NCI-H1417 (cell line): ENCODE measurements at places on chromosomes 2 and 18.

DNA sequence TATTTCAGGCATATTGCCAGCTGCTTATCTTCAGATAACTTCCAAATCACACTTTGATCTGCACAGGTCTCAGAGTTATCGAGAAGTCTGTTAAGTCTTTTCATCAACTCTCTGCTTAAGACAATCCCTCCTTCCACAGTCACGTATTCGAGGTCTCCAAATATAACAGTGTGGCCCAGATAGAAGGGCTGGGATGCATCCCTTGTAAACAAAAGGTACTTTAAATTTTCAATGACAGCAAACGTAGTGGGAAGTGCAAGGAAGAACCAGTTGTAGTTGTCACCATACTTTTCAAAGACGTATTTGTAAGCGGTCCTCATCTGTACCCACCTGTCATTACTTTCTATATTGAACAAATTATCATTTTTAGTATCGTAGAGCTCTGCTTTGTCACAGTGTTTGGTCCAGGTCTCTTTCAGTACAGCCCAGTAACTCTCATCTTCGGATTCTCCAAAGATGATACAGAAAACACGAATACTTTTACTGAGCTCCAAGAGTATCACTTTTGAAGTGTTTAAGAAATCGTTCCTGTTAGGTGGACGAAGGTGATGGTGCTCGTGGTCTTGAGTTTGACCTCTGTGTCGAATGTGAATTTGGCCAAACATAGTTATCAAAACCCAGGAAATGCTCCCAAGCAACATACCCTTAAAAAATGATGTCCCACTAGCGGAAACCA lies 445 bp downstream of the C1GALT1C1L start:
- no peak for DNase-seq

DNA sequence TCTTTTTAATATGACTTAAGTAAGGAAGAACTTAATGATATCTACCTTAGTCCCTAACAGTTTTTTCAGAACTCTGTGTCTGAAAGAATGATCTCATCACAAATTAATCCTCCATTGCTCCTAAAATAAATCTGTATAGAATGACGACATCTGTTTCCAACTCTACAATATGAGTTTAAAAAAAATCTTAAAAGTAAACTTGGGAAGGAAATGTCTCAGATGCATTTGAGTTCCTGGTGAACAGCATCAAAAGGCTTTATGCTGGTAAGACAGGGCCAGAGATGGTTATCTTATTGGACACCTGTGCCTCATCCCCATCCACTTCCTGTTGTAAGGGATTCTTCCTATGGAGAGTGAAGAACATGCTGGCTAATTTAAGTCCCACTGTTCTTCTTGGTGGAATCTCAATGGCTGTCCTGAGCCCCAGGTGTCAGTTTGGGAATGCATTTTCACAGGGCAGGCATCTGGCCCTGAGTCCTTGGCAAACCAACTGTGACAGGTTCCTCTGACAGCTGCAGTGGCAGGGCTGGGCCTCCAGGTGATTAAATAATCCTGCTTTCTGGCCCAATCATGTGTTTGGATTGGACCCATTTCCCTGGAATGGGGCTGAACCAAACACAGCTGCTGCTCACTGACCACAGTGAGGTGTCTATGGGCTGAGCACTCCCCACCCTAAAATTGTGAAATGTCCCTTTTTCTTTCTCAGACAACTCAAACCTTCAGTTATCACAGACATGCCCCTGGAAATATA lies 12.9 kb upstream of the NCKAP5 start:
- DNase-seq = no peak

DNA sequence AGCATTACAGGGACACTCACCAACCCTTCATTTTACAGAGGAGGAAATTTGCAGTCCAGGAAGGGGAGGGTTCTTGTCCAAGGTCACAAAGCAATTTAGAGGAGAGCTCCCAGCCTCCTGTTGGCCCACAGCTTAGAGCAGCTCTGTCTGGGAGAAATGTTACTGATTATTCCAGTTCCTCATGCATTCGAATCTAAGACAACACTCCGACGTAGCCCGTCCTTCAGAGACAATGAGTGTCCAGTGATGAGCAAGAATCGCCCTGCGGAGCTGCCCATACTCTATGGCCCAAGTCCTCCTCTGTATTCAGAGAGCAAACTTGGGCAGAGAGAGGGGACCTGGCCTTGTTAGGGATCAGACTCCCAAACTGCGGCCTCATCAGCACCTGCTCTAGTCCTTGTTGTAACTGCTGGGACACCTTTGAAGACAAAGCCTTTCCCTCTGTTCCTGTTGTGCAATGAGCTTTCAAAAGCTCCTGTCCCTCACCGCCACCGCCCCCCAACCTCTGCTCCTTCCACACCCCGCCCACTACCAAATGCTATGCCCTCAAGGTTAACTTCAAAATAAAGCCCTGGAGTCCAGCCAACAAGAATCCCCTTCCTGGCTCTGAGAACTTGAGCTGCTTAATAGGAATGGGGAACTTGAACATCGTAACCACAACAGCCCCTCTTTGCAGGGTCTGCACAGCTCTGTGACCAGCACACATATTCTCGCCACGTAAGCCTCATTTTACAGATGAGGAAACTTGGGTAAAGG lies 234.8 kb upstream of the SMAD2 start:
- no peak for DNase-seq

DNA sequence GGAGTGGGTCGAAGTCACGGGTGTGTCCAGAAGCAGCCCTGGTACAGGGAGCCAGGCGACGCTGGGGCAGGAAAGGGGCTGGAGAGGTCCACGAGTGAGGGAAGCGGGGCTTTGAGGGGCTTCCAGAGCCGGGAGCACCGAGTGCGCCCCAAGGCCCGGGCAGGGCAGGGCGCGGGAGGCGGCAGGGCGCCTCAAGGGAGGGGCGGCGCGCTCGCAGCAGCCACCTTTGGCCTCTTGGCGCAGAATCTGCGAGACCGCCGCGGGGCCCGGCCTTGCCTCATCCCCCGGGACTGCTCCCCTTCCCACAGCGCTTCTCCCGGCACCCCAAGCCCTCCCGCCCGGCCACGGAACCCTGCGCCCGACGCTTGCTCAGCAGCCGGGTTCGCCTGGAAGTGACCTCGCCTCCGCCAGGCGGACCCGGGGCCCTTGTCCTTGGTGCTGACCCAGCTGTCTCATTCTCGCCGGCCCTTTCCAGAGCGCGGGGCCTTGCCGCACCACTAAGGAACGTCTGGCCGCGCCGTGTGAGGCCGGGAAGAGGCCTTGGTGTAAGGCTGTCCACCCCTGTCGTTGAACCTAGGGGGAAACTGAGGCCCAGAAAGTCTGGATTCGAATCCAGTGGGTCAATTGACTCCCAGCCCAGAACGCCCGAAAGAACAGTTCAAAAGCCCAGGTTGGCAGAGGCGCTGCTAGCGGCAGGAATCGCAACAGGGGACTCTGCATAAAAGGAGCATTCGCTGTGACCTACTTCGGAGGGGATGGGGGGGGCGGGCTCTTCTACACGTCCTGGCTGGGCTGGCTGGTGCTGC lies 584 bp upstream of the DNER start:
- peak; percentile 37 for DNase-seq

DNA sequence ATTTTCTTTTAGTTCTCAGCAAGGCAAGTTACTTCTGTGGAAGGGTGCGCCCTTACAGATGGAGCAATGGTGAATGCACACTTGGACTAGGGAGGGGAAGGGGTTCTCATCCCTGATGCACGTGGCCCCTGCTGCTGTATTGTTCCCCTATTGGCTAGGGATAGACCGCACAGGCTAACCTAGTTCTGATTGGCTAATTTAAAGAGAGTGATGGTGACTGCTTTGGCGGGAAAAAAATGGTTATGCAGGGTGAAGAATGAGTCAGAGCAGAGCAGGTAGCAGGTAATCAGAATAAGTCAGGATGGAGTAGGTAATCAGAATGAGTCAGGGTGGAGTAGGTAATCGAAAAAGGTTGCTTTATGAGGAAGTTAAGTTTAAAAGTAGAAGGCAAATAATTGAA lies 171.5 kb downstream of the MTCL1 start:
- no peak for DNase-seq

- DNase-seq = no peak
Observed at GRCh38 chr2:151020411-151020810, 241.3 kb downstream of the RBM43 start.

DNA sequence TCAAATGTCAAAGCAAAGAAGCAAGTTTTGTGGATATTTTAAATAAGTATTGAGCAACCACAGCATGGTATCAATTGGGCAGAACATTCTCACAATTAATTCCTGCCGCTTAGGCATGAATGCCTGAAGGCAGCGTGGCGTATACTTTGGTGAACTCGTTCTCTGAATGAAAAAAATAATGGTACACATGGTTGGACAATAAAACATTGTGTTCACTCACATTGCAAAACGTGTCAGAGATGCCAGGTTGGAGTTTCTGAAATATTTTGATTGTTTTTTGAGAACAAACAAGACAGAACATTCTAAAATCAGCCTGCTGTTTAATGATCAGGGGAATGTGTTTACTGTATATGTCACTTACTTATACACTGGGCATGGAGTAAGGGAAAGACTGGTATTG lies 254.2 kb downstream of the CDH2 start:
- DNase-seq = no peak

DNA sequence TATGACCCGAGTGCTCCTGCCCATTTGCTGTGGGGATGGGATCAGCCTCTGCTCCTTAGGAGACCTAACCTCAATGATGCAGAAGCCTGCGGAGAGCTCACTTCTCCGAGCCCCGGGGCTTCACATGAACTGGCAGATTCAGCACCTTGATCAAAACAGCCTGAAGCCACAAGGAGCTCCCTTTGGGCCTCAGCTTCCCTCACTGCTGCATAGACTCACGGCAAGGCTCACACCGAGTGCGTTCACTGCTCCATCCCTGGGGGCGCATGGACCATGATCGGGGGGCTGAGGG lies 33.0 kb downstream of the CRACDL start:
- no peak for DNase-seq

GRCh38 chr2:60804473-60804872 lies 48.4 kb downstream of the PAPOLG start:
- no peak for DNase-seq

DNA sequence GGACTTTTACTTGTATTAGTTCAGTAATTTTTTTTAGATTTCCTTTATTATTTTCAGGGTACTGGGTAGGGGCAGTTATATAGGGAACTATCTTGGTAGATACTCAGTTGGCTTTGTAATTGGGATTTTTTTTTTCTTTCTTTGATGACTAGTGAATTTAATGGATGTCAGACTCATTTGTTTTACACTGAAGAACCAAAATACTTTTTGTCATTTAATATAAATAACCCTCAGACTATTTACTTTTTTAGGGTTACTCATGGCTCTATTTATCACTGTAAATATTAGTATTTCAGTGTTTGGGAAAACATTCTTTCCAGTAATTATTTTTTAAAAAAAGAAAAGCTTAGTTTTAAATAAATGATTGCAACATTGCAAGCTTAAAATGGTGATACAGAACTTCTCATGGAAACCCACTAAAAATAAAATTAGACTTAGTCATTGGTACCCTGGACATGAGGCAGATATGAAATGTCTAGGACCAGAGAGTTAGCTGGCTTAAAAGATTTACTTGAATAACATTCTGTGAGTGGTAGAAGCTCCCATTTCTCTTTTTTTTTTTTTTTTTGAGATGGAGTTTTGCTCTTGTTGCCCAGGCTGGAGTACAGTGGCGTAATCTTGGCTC lies 74.4 kb upstream of the CYP20A1 start:
- DNase-seq = no peak

GRCh38 chr2:43406651-43407279 lies 180.4 kb upstream of the ZFP36L2 start:
- DNase-seq = no peak

DNA sequence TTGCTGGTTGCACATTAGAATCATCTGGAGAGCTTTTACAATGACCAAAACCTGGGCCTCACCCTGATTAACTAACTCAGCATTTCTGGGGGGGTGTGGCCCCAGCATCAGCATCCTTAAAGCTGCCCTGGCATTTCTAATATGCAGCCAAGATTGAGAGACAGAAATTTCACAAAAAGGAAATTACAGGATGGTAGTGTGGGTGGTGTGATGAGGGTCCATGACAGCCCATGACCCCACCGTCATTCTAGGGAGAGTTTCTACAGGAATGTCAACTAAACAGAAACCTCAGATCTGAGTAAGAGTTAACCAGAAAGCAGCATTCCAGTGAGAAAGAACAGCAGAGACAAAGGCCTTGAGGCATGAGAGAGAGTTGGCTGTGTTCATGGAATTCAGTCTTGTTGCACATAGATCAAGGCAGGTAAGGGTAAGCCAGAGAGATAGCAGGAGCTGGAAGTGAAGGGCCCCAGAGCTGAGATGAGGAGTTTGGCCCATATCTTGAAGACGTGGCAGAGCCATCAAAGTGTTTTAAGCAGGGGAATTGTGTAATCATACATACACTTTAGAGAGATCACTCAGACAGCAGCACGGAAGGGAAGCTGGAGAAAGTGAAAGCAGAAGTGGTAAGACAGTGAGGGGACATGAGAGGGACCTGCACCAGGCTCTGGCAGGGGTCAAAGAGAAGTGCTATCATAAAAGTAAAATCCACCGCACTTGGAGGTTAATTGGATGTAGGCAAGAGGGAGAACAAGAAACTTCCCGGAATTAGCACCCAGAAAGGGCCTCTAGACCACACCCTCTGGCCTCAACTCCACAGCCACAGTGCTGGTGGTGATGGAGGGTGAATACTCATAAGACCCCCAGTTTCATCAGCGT lies 7.8 kb upstream of the TRABD2A start:
- no peak for DNase-seq

DNA sequence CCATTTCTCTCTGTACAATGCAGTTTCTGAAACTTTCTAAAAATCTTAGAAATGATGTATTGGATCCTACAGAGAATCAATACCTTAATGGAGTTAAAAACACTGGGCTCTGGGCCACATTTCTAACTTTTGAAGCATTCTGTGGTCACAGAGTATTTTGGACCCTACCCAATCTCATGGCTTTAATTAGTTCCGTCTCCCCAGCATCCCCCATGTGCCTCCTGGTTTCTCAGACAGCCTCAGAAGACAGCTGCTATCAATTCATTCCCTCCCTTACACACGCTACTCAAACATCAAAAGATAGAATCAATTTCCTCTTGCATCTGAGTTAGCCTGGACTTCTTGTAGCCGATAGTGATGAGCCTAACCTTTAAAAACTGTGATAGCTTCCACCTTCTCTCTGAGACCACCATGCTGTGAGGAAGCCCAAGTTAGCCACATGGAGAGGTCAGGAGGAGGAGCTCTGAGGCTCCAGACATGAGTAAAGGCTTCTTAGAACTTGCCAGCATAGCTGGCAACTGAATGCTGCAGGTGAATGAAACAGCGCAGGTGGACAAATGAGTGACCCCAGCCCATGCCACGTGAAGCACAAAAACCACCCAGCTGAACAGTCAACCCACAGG lies 10.4 kb downstream of the ADCY3 start:
- no peak for DNase-seq
